ENCODE measurements at places on chromosomes 2 and 18. TPM values are rescaled to one million over a fixed set of nuclear protein-coding genes. Genes with fewer than 3 reads are reported as not detected.

BMP10 gene
- not detected for total RNA-seq

- DNase-seq: no peak
Measured at GRCh38 chr18:11657554-11657953, 31.5 kb upstream of the GNAL start.

DNA sequence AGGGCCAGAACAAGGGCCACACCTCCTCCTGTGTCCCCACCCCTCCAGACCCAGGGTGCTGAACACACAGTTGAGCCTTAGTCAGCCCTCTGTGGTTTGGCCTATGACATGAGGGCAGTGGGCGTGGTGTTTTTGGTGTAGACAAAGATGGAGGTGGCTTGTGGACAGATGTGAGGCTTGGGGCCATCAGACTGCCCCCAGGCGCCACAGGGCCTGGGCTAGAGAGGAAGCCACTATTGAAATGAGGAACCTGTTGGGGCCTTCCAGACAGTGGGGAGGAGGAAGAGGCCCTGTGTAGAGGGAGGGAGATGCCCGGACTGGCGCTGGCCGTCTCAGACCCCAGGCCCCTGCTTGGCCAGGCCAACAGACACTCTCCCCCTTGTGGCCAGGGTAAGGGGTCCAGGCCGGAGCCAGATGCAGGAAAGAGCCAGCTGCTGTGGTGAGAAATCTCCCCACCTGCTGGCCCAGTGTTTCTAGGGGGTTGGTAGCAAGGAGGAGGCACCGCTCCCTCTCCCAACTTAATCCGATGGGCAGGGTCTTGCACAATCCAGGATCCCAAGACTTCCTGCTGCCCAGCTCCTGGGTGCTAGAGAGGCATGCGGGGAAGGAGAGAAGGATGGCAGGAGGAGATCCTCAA, 53.8 kb downstream of the SMAD7 start:
- DNase-seq: no peak

- DNase-seq: no peak
Measured at GRCh38 chr2:42568401-42569115, at the start of gene MTA3. TSS of gene MTA3 (plus strand) at chr2:42568632. CDS start at chr2:42568746, 114 bp downstream.

GRCh38 chr2:145875016-145875415, 1355.1 kb upstream of the ZEB2 start:
- DNase-seq: no peak

DNA sequence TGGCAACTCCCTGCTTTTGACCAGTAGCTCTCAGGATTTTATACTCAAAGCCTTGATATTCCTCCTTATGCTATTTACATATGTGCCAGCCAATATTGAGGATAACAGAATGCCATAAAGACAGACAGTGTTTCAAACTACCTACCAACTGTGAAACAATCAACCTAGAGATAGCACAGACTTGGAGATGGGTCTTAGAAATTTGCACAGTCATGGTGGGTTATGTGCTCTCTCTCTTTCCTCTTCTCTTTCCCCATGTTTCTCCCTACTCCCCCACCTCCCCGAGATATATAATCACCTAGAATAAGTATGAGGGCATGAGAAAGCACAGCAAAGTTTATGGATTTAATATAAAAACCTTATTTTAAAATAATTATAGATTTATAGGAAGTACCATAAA, 24.2 kb upstream of the SUCLG1 start:
- no peak for DNase-seq

DNA sequence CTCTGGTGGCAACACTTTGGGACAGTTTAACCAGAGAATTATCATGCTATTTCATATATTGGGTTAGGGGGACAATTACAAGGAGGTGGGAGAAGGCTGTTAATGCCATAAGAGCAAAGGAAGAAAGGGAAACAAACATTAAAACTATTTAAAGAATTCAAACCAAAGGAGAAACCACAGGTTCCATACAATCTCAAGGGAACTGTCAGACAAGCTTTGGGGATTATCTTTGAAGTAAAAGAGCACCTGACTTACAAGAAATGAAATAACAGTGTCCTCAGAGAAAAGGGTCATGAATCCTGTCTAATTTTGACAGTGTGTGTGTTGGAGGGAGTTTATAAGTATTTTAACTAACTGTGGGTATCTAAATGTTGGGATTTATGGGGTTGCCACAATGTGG, 44.4 kb downstream of the CERS6 start:
- DNase-seq: no peak

- no peak for DNase-seq
Measured at GRCh38 chr2:181235683-181236459, 221.3 kb upstream of the ITGA4 start.

GRCh38 chr2:481388-481787, 193.5 kb upstream of the ALKAL2 start:
- DNase-seq: no peak

Data from kidney epithelial cell (primary cell).